Gastrocnemius medialis (tissue), 4 donors: ENCODE measurements at places on chromosomes 6 and 20. TPM values are rescaled to one million over a fixed set of nuclear protein-coding genes. Genes with fewer than 3 reads are reported as not detected.

The ADGRF1 gene
- total RNA-seq, result not detected

The PNLDC1 gene
- total RNA-seq, result not detected

The CFB gene
- total RNA-seq, result 13.8 TPM

The DDX43 gene
- 1.1 TPM for total RNA-seq

The PGC gene
- total RNA-seq, result not detected

The PTPRA gene
- 32.2 TPM for total RNA-seq

The SEL1L2 gene
- total RNA-seq, result not detected

The TCF21 gene
- total RNA-seq, result 0.41 TPM

The HLA-DMB gene
- total RNA-seq, result 4.4 TPM

DNA sequence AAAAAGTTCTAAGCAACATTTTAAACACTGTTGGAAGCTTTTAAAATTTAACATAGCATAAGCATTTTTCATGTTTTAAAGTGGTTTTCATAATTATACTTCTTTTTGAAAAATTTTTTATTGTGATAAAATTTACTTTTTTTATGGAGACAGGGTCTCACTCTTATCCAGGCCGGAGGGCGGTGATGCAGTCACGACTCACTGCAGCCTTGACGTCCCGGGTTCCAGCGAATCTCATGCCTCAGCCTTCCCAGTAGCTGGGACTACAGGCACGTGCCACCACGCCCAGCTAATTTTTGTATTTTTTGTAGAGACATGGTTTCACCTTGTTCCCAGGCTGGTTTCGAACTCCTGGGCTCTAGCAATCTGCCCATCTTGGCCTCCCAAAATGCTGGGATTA, 46.1 kb upstream of the TULP4 start:
- DNase-seq, result no peak

DNA sequence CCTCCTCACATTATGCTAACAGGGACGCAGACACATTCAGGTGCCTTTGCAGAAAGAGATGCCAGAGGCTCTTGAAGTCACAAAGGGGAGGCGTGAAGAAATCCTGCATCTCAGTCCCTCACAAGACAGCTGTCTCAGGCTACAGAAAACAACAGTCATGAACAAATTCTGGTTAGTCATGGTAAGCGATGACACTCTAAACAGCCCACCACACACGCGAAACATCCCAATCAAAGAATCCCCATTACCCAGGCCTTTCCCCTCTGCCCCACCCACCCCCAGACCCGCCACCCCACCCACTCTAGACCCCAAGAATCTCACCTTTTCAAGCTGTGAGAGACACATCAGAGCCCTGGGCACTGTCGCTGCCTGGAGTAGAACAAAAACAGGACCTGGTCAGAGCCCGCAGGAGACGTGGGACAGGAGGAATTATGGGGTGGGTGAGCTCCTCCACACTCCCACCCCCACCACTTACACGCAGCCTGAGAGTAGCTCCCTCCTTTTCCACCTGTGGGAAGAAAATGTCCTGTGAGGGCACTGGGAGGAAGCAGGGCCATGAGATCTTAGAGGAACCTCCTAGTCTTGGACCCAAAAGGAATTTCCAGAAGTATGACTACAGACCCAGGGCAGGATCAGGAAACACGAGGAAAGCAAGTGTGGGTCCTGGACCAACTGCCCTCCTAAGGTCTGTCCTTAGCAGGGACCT, 2.7 kb downstream of the HLA-B start:
- no peak for DNase-seq

- no peak for DNase-seq
Measured at GRCh38 chr6:147023148-147023547, 181.1 kb upstream of the STXBP5 start.

DNA sequence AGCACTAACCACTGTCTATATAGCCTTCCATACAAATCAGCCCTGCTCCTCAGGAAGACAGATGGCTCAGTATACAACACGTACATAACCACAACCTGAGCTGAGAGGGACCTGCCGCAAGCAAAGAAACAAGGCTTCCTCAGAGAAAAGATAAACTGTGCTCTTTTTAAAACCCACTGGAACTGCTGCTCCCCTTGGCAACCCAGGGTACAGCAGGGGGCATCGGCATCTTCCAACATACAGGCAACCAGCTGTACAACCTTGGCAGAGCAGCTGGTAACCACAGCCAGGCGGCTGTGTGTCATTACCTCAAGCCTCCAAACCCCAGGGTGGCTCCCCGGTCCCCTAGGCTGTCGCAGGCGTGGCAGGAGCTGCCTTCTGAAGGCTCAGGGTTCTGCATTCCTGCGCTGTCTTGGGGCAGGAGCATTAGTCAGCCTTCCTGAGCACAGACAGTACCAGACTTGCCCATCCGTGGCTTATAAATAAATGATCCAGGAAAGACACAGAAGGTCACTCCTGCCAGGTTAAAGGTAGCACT, 249.5 kb downstream of the ADGRG6 start:
- no peak for DNase-seq

GRCh38 chr6:5050009-5050408, 35.1 kb upstream of the PPP1R3G start:
- no peak for DNase-seq

DNA sequence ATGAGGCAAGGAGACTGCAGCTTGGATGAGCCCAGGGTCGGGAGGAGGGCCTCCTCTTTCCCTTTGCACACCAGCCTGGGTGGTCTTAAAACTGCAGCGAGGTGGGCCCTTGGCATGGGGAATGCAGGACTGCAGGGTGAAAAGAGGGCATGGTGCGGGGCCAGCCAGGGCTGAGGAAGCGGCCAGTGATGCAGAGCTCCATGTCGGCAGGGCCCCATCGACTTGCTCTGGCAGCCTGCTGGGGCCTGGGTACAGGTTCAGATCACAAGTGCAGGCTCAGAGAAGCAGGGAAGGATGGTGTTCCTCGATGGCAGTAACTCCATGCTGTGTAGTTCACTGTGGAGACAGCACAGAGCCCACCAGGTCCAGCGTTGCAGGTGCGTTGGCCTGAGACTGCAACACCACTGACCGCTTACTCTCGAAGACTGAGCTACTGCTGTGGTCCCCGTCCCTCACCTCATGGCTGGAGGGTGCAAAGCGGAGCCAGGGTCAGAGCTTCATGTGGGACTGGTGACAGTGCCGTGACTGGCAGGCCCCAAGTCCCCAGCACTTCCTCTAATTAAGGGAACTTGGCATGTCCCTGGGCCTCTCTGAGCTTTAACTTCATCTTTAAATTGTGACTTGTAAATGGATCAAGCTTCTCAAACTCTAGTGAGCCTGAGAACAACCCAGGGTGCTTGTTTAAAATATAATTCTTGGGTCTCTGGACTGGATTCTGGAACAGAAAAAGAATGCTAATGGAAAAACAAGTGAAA, 223.2 kb downstream of the SYNDIG1 start:
- no peak for DNase-seq

DNA sequence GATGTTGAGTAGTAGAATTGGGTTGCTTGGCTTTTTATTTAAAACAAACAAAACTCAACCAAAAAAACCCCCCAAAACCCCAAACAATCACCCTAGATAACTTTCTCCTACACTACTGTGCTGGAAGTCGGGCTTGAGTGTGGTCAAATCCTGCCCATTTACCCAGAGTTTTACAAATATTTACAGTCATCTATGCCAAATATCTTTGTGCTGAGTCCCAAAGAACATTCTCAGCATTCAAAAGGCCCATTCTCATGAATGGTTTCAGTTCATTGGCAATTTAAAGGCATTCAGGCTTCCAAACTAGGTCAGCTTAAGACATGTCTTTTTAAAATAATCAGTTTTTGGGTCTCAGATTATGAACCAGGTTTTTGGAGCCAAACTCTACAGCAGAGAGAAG, 1.8 kb downstream of the RNF144B start:
- DNase-seq, result no peak

- DNase-seq, result no peak
Measured at GRCh38 chr6:154506582-154506981, 3.9 kb downstream of the CNKSR3 start.

DNA sequence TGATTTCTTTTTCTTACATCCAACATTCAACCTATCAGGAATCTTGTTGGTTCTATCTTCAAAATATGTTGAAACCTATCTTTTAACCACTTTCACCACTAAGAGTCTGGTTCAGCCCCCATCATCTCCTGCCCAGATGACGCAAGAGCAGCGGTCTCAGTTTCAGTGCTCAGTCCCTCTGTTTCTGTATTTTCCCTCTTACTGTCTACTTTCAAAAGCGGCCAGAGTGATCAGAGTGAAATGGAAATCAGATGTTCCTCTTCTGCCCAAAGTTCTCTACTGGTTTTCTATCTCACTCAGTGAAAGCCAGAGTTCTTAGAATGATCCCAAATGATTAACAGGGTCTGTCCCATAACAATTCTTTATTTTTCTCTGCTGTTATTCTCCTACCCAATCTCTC, 147.9 kb upstream of the PDE7B start:
- DNase-seq, result no peak

GRCh38 chr6:111162504-111162903, 75.2 kb downstream of the SLC16A10 start:
- no peak for DNase-seq

DNA sequence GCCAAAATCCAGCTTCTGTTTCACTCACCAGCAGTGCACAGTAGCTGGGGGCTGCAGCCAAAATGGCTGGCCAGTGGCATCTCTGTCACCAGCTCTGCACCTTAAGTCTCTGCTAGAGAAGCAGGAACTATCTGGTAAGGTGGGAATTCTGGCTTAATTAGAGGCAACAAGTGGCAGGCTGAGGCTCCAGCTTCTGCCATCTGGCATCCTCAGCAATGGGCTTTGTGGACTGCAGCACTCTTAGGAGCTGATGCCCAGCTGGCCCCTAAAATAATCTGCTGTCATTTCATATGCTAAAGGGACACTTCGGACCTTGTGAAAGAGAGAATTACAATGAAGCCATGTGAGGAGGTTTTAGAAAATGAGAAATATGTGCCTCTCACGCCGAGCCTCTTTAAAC, 4.6 kb upstream of the CLDN20 start:
- no peak for DNase-seq

DNA sequence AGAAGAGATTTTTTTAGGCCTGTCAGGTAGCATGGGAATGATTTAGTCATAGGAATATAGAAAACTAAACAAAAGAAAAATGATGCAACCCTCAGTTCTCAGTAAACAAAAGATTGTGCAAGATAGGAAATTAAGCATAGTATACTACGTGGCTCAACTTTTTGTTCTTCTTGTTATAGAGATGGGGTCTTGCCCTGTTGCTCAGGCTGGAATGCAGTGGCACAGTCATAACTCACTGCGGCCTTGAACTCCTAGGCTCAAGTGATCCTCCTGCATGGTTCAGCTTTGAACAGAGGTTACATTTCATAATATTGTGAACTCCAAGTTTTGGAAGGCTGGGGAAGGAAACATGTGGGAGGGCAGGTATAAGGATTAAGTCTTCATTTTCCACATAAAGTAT, 28.5 kb downstream of the SLX4IP start:
- no peak for DNase-seq

DNA sequence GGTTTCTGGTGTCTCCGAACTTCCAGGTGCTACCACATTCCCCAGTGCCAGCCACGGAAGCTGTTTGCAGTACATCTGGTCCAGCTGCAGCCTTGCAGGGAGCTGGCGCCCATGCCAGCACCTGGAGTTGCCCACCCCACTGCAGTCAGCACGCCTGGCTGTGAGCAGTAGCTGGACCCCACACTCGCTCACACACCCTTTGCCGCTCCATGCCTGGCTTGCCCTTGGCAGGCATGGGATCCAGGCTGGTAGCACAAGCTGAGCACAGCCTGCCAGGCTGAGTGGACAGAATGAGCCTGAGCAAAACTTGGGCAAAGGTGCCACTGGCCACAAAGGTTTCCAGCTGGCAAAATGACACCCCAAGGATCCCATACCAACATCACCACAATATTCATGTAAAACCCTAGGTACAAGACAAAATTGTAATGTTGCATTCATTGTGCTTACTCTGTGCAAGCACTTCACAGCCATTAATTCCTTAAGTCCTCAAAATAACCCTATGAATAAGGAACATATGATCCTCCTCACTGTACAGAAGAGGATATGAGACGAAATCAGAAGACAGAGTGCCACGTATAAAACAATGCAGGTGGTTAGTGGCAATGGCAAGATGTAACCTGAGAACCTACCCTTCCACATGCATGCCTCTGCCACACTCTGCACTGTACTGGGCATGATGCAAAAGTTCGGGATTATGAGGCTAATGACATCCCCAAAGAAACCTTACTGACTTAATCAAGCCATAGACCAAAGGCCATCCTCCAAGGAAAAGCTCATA, 18.3 kb downstream of the KIF16B start:
- peak; percentile 43 for DNase-seq

DNA sequence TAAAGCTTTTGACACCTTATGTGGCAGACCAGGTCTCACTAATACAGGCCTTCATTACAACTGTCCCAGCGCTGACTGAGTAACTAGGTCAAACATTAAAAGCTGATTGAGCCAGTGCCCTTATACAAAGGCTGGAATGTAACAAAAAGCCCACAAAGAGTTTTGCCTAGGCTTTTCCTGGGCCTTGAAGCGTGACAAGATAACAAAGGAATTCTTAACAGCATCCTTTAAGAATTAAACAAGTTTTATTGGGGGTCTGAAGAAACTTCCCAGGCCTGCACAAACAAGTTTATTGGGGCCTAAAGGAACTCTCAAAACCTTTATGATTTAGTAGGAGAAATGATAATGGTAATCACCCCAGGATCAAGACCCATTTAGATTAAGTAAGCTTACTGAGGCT, 267.6 kb upstream of the FAM83B start:
- DNase-seq, result no peak

DNA sequence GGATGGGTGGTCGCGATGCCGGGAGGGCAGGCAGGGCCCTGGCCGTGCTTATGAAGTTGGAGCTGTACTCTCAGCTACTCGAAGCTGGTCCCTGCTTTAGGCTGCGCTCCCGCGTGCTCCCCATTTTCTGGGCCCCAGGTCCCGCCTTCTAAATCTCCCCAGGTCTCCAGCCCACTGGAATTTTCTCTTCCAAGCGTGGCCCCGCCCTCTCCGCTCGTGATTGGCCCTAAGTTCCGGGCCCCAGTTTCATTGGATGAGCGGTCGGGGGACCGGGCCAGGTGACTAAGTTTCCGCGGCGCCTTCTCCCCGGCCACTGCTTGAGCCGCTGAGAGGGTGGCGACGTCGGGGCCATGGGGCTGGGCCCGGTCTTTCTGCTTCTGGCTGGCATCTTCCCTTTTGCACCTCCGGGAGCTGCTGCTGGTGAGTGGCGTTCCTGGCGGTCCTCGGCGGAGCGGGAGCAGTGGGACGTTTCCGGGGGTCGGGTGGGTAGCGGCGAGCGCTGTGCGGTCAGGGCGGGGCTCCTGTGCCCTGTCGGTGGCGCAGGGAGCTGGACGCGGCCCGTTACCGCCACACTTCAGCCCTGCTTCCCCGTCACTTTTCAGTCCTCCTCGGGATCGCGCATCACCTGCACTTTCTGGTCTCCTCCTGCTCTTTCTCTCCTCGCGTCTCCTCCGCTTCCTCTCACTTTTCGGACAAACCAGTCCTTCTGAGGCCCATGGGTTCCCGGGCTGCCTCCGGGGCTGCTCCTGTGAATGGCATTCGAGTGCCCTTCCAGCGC, at the start of gene MICA:
Gene MICA (plus strand): TSS at position 313 of the 778 bp plus-strand sequence. CDS start 38 bp downstream, at position 351.
- peak; percentile 75 for DNase-seq

DNA sequence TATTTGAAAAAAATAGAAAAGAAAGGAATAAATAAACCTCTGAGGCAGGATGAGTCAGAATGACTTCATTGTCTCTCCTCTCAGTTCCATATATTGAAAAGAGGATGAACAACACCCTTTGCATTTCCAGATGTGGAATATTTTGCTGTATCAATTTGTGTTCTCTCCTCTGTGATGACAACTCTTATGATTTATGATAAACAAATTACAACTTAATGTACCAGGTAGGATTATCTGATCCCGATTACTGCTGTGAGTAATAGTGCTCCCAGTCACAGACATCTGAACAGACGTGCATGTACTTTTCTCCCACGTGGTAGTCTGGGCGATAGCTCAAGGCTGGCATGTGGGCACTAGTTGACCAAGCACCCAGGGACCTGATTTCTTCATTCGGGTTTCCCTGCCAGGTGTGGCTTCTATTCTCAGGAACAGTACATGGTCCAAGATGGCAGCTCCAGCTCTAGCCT, 142.1 kb upstream of the SULF2 start:
- no peak for DNase-seq
